HT1080 (cell line): ENCODE measurements at places on chromosomes 5 and 9. TPM values are rescaled to one million over a fixed set of nuclear protein-coding genes. Genes with fewer than 3 reads are reported as not detected.

DNA sequence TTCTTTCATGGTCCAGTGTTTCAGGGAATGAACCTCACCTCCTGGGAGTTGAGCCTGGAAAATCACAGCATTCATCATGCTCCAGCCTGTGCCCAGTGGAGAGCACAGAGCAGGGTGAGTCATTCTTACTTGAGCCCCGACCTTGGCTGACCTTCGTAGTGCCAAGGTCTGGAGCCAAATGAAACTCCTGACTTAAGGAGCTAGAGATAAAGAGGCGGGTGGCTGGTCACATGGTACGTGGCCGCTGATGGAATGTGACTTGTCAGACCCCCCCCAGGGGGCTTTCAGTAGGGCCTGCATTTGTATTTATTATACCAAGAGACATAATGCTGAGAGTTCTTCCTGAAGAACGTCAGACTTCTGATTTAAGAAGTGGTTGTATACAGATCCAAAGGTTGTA, 15.0 kb upstream of the PIP5K1B start:
- DNase-seq, result peak; percentile 31

Gene GABRP
- total RNA-seq, result not detected in 2 replicates

Gene CCDC183
- not detected in 2 replicates for total RNA-seq

Gene FAM221B
- total RNA-seq, result not detected in 2 replicates

GRCh38 chr5:1445313-1445688, at the start of gene SLC6A3:
Gene SLC6A3, minus strand, starts transcription at chr5:1445440. Its CDS starts 2,243 bp downstream, at chr5:1443197.
- no peak for DNase-seq

Gene CCDC180
- total RNA-seq, result 0.03 and 0.88 TPM in 2 replicates

- DNase-seq, result no peak
Measured at GRCh38 chr9:33042473-33042872, 17.4 kb downstream of the DNAJA1 start.

Gene FOXD4
- total RNA-seq, result 1.1 and 1.2 TPM in 2 replicates

GRCh38 chr9:121269642-121270254, 1.8 kb downstream of the GSN start:
- DNase-seq, result peak; percentile 43

GRCh38 chr5:158832731-158833130, 267.0 kb downstream of the EBF1 start:
- DNase-seq, result no peak

- no peak for DNase-seq
Measured at GRCh38 chr9:121835587-121836365, 184.3 kb downstream of the DAB2IP start.

GRCh38 chr9:30815585-30815984, 1568.9 kb upstream of the ACO1 start:
- DNase-seq, result no peak

Gene TSLP
- total RNA-seq, result not detected in 2 replicates

Gene ACTBL2
- total RNA-seq, result 0.47 and 0.80 TPM in 2 replicates

GRCh38 chr5:156498226-156498980, 171.4 kb downstream of the SGCD start:
- DNase-seq, result no peak

GRCh38 chr9:34600908-34601307, 11.0 kb downstream of the RPP25L start:
- DNase-seq, result no peak

Gene RANBP3L
- 0.18 and 0.50 TPM in 2 replicates for total RNA-seq
